ENCODE measurements at places on chromosomes 11 and 22.

DNA sequence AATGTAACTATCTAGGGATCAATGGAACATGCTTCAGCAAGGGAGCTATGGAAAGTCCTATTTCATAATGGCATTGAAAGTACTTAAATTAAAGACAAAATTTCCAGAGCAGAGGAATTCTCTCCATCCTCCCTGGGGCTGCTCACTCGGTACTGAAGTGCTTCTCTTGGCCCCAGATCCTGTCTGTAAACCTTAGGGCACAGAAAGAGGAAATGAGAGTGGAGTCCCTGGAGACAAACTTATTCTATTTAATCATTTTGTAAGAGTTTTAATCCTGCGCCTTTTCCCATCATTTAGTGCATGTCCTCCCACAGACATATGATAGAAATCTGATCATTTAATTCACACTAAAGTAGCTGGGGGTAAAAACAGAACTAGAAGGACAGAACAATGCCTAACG is 20.9 kb upstream of the PAMR1 start:
- no peak for DNase-seq

- DNase-seq = no peak
These were observed 47.0 kb downstream of the IGLL5 start for GRCh38 chr22:22934543-22935055.

- DNase-seq = no peak
These were observed 12.5 kb upstream of the MUC6 start for GRCh38 chr11:1049071-1049405.

DNA sequence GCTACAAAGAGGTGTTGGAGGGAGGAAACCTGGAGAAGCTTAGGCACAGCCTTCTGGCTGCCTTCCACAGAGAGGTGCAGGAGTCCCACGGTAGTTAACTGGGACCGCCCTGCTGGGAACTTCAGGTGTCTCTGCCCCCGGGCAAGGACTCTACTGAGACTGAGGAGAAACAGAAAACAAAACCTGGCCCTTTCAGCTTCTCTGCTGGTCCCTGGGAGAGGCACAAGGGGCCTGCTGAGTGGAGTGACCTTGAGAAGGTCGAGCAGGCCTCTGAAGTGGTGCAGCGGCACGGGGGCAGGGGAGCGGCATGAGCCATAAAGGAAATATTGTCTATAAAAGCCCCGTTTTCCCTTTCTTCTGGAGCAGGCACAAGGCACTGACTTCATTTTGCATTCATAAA is 38.9 kb downstream of the NTM start:
- DNase-seq = no peak

GRCh38 chr22:40392618-40393017 is 22.2 kb downstream of the SGSM3 start:
- DNase-seq = no peak
